Astrocyte (in vitro differentiated cells and primary cell): ENCODE measurements at places on chromosomes 5 and 9. TPM values are rescaled to one million over a fixed set of nuclear protein-coding genes. Genes with fewer than 3 reads are reported as not detected.
A peak's percentile ranks its signal among the peaks of the same experiment; 100 is the strongest.

DNA sequence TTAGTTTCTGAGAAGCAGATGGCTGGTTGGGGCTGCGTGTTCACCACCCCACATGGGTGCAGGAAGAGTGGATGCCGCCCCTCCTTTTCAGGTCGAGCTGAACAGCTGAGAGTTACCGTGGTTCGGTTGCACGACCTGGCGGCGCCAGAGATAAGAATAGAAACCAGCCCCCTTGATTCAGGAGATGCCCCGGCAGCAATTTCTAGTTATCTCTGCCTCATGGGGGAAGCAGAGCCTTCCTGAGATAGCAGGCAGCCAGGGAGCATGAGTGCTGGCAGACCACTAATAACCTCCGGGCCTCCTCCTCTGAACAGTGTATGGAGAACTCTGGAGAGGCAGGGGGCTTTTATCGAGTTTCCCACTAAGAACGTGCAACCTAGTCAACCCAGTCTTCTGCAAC, 177.8 kb downstream of the NSG2 start:
- DNase-seq: no peak

DNA sequence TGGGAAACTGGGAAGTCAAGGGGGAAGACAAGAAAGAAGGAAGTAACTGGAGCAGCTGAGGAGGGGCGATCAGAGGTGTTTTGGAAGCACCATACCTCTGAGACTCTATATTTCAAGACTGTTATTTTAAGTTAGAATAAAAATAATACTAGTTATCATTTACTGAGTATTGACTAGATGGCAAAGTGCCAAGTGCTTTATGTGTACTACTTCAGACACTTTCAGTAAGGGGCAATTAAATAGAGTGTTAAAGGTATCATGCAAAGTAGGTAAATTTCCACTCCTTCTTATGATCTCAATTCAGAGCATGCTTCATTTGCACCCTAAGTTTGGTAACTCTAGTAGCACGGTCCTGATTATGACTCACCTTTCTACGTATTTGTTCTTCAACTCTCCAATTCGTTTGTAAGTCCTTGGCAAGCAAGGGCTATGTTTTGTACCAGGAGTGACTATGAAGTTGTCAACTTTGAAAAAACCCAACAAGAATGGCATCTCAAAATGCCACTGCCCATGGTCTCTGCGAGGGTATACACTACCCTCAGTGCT, 152.4 kb upstream of the RAPGEF1 start:
- peak; percentile 18 for DNase-seq

DNA sequence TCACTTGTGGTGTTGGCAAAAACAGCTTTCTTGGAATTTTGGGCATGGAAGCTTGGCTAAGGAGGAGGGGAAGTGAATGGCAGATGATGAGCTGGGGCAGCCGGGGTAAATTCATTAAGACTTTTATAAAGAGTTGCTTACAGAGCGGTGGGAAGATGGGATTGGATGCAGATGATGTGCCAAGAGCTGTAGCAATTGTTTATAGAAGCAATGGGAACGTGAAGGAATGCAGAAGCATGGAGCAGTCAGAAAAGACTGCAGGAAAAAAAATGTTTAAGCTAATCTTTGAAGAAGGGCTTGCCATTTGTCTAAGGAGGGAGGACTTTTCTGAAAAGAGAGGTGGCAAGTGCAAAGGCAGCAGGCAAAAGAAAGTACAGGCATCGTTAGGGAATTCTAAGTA, 86.6 kb upstream of the SHISAL2B start:
- DNase-seq: no peak

DNA sequence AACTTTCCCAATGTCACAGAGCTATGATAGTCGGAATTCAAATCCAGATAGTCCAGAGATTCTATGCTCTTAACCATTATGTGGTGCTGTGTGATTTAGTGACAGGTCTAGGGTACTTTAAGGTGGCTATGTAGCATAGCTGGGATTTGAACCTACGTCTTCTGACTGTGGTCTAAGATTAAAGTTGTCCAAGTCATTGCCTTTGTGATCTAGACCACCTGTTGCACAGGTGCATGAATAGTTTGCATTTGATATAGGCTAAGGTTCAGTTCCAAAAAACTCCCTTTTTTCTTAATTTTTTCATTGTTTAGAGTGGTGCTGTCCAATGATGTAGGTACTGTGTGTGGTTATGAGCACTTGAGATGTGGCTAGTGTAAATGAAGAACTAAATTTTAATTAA, 2.5 kb downstream of the PAIP2 start:
- DNase-seq: no peak

- no peak for DNase-seq
Measured at GRCh38 chr9:76529653-76530052, 70.7 kb downstream of the GCNT1 start.

- DNase-seq: no peak
Measured at GRCh38 chr9:16363073-16363781, 507.2 kb downstream of the BNC2 start.

- DNase-seq: peak; percentile 37
Measured at GRCh38 chr9:84667571-84668195, 1.8 kb upstream of the NTRK2 start.

DNA sequence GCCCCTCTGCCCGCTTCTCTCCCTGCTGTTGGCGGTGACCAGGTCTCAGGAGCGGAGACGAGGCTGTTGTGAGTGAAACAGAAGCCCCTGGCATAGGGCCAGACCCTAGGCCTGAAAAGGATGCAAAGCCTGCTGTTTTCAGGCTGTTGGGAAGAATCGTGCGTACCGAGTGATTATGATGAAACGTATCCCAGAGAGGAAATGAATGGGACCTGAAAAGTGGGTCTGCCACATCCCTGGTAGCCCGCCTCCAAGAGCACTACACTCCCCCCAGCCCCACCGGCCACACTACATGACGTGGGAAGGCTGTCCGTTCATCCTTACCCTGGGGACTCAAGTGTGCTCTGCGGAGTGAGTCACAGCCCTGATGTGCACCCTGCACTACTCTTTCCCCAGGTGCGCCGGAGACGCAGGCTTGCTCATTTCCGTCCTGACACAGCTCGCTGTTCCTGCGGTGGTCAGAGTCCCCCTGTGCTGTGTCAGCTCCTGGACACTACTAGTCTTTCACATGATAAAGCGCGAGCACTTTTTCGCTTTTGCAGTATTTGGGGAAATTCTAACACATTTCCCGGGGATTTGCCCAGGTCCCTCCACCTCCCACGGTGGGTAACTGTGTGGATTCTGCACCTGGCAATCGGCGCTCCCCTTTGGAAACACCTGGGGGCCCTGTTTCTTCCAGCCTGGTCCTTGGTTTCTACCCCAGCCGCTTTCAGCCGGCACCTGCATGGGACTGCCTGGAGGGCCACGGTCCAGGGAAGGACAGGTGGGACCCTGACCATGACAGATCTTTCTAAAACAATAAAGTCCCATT, 91.5 kb downstream of the ANKRD33B start:
- DNase-seq: peak; percentile 61

DNA sequence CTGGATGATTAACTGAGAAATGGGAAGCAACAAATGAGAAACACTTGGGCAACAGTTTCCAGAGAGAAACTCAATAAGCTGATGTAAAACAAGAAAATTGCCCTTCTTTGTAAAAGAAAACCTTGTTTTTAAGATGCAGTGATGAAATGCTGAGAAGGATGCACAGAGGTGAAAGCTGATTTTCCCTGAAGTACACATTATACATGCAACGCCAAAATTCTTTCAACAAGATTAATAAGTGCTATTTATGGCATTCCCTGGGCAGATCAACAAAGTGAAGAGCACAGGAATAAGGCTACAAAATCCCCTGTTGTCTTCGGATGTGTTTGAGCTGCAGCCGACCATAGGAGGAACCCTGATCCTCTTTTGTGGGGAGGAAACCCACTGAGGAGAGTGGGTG, 208.0 kb upstream of the ANKH start:
- DNase-seq: no peak

GRCh38 chr5:15320871-15321270, 179.1 kb upstream of the FBXL7 start:
- DNase-seq: no peak

DNA sequence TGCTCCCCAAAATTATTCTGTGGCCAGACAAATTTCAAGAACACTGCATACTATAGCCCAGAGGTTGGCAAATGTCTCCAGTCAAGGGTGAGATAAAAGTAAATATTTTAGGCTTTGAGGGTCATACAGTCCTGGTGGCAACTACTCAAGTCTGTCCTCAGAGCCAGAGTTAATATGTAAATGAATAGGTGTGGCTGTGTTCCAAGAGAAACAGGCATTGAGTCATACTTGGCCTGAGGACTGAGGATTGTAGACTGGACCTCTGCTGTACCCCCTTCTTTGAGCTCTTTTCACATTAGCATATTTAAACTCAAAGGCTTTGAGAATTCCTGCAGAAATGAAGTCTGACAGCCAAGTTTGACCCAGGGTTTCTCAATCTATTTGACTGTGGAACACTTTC, 129.2 kb upstream of the PTCH1 start:
- peak; percentile 50 for DNase-seq

DNA sequence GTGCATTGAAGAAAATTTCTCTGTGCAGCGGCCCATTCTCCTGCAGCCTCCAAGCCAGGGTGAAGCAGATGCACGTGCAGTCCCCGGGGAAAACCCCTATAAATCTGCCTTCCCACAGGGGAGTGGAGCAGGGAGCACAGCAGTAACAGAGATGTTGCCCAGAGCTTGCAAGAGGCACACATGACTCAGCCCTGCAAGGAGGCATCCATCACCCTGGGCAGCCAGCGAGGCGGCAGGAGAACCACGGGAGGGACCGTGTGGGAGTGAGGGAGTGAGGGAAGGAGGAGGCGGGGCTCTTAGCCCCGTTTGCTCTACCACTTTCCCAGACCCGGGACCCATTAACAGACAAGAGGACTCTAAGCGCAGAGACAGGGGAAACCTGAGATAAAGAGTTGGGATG, 96.2 kb upstream of the ARAP3 start:
- DNase-seq: peak; percentile 85

DNA sequence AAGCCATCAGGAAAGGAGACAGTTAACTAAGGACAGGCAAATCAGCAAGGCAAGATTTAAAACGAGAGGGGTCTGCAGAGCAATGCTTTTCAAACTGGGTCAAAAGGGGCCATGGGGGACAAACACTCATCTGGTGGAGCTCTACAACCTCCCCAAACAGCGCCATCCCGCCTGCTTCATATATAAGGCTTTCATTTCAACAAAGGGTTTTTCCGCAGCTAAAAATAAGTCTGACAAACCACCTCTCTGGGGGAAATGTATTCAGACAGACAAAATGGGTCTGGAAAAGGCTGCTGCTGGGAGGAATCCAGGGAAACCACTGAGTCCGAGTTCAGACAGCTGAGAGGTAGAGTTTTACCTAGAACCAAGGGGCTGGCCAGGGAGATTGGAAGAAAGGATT, 8.3 kb upstream of the SEPTIN8 start:
- peak; percentile 38 for DNase-seq

- DNase-seq: no peak
Measured at GRCh38 chr9:85009251-85009650, 339.7 kb downstream of the NTRK2 start.

DNA sequence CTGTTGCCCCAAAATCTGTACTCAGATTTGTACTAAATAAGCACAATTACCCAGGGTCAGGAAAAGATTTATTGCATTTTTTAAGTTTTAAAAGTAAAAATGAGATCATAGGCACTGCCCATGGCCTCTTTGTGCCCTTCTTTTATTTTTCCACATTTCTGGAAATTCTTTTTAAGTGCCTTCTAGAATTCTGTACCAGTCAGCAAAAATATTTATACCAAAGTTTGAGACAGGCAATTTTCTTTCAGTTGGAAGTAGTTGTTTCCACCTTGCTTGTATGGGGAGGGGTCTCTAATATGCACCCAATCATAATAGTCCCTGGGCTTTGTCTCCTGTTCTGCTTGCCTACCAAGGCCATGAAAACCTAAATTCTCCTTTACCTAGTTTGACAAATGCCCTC, 5.6 kb upstream of the RNF20 start:
- DNase-seq: no peak

- DNase-seq: no peak
Measured at GRCh38 chr5:32279786-32280185, 33.0 kb downstream of the MTMR12 start.

DNA sequence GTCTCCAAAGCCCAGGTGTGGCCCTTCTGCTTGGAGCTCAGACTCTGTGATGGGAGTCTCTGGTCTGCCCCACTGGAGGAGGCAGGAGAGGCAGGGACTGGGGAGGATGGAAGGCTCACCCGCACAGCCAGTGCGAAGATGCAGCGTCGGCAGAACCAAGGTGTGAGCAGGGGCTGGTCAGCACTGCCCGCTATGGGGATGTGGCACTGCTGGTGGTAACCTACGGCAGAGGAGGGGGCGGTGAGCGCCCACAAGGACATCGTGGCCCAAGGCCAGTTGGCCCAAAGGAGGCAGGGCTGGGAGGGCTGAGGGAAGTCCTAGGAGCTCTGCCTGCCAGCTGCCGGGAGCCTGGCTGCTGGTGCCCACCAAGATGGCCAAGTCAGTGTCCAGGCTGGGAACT, 7.3 kb downstream of the PHF19 start:
- no peak for DNase-seq

DNA sequence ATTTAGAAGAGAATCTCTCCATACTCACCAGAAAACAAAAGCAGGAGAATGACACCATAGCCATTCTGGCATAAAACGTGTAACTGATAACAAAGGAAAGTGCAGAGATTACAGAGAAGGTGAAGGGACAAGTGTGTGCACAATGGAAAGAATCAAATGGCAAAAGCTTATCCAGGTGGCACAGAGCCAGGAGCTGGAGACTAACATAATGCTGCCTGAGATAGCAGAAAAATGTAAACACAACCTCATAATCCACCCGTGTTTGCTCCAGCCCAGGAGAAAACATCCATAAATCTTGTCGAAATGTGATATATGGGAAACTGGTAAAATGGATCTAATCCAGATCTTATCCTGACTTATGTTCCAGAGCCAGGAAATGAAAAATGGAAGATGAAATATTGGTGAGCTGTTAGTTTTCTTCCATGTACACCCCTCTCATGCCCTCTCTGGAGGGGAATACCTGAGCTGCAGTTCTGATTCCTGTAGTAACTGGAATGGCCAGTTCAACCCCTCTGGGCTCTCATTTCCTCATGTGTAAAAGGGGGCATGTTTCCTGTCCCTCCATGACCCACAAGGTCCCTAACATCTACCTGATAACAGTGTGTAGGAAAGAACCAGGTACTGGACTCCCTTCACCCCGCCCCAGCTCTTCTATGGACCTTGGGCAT, 212.3 kb upstream of the DAPK1 start:
- DNase-seq: peak; percentile 38

- no peak for DNase-seq
Measured at GRCh38 chr9:97514531-97514930, 13.1 kb downstream of the TMOD1 start.

- DNase-seq: peak; percentile 5
Measured at GRCh38 chr9:35162605-35163315, 951 bp downstream of the UNC13B start.

The PHF24 gene
- total RNA-seq: 0.07 and 0.16 TPM in 2 replicates

The PPP2R2B gene
- 2.4 and 5.2 TPM in 2 replicates for total RNA-seq

The LCN6 gene
- total RNA-seq: not detected in 2 replicates

The SPINK4 gene
- not detected in 2 replicates for total RNA-seq

The ARHGEF39 gene
- total RNA-seq: 0.53 and 1.0 TPM in 2 replicates

The HTR4 gene
- not detected in 2 replicates for total RNA-seq

The FOXD4L5 gene
- 0.11 TPM in 1 of 2 replicates, not detected in the other for total RNA-seq

The MARCHF3 gene
- total RNA-seq: 16.5 and 16.6 TPM in 2 replicates

The ZNG1E gene
- total RNA-seq: 44.5 and 47.0 TPM in 2 replicates

The LCN15 gene
- not detected in 2 replicates for total RNA-seq

The DNAH5 gene
- 3.2 and 3.4 TPM in 2 replicates for total RNA-seq

The IL4 gene
- total RNA-seq: not detected in 2 replicates
